ENCODE measurements at places on chromosomes 7 and 10.
A peak's percentile ranks its signal among the peaks of the same experiment; 100 is the strongest.

GRCh38 chr7:52271703-52272102, 763.7 kb upstream of the POM121L12 start:
- DNase-seq = no peak

GRCh38 chr7:35988818-35989217, 164.2 kb upstream of the EEPD1 start:
- peak; percentile 19 for DNase-seq

GRCh38 chr10:129796710-129797420, 167.2 kb downstream of the EBF3 start:
- DNase-seq = no peak

DNA sequence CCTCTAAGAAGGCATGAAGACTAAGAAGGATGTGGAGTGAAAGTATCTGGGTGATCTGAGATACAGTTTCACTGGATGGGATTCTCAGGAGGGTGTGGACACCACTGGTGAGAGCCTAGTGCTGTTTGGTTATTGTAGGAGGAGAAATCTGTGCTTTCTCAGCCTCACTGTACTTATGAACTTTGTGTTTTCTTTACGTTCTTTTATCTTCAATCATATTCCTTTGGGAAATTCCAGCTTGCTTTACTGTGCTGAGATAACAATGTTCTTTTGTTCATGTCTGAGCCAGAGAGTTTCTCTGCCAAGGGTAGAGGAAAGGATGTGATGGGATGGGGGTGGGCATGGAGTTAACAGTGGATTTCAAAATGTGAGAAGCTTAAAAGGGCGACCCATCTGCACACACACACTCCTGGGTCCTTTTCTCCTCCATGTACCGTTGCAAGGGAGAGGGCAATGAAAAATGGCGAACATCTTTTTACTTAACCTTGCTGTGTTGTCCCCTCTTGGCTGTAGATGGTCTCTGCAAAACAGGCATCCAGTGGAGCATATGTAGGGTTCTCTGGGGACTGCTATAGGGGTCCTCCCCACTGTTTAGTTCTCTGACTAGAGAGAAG, 25.0 kb upstream of the TAX1BP1 start:
- no peak for DNase-seq

DNA sequence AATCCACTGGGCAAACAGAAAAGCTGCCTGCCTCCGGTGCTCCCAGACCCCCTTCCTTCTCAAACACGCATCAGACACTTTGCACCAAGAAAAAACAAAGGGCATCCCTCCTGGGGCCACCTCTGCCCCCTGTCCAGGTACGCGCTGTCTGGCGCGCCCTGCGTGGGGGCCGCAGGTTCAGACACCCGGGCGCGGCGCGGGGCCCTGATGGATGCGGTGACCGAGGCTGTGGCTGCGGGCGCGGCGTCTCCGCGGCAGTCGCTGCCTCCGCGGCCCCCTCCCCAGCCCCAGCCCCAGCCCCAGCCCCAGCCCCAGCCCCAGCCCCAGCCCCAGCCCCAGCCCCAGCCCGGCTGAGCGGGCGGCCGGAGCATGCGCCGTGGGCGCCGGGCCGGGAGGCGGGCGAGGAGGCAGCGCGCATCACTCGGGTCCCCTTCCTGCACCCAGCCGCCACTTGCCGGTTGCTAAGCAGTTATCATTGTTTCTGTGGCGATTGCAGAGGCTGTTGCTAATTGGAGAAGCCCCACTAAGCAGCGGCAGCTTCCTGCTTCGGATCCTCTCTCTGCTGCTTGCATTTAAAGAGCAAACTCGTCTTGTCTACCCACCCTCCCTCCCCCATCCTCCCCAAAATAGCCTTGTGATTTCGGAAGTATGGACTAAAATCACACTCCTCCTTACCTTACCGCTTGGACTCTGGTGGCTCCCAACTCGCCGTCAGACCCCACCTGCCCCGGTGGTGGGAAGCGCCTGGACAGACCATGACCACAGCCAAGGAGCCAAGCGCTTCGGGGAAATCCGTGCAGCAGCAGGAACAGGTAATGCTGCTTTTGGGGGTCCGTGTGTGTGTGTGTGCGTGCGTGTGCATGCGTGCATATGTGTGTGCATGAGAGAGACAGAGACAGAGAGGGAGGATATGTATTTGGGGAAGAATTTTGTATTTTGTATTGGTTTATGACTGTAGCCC, 252.8 kb downstream of the DPP6 start:
- no peak for DNase-seq

DNA sequence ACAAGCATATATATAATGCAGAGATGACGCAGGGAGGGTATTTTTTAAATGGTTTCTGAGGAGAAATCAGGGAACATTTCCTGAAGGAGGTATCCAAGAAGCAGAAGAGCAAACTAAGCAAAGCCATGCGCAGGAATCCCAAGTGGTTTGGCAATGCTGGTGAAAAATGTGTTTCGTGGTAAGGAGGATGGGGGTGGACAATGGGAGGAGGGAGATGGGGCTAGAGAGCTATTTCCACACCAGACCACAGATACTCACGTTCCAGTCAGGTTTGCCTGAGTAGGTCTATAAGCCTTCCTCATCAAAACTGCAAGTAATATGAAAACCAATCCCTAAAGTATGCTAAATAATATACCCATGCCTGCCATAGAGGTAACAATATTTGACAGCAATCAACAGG, 223.7 kb upstream of the MKLN1 start:
- peak; percentile 88 for DNase-seq

Measured in iris pigment epithelial cell (primary cell).